NCI-H1417 (cell line): ENCODE measurements at places on chromosomes 2 and 18.

- no peak for DNase-seq
Measured at GRCh38 chr2:72138011-72138881, 9.4 kb downstream of the CYP26B1 start.

DNA sequence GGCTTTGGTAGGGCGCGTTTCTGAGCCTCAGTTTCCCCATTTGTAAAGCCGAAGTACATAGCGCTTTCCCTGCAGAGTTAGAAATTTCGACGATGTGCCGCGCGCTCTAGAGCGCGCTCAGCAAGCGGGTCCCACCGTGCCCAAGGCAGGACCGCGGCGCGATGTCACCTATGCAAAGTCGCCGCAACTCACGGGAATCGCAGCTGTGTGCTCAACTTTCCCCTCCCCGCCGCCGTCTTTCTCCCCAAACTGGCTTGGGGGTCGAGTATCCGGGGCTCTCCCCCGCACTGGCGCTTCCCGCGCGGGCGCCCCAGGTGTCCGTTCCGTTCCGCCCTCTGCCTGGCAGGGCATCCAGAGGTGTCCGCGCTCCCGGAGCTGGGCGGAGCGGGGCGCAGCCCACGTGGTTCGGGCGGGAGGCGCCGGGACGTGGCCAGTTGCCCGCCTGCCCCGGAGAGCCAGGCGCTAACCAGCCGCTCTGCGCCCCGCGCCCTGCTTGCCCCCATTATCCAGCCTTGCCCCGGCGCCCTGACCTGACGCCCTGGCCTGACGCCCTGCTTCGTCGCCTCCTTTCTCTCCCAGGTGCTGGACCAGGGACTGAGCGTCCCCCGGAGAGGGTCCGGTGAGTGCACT, at the start of gene MLPH:
Gene MLPH, plus strand, starts transcription at position 433 of the 630 bp plus-strand sequence. CDS start 6,176 bp downstream, outside the sequence.
- DNase-seq, result no peak

DNA sequence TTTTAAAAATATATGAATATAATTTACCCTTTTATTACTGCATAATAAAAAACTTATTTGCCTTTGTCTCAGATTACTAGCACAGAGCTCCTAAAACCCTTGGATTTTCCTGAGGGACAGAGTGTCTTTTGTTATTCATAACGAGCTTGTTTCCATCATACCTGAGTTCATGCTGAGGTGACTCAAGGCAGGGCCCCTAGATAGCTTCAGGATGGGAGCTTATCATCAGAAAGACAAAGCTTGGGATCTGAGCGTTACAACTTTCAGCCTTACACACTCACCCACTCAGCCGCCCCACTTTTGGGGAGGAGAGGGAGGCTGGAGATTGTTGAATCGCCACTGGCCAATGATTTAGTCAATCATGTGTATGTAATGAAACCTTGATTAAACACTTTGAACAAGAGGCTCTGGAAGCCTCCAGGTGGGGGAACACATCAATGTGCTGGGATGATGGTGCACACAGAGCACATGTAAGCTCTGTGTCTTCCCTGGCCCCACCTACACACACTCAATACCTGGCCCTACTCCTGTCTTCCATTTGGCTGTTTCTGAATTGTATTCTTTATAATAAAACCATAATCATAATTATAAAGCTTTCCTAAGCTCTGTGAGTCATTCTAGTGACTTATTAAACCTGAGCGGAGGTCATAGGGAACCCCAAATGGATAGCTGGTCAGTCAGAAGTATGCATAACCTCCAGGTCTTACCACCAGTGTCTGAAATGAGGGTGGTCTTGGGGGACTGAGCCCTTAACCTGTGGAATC, 28.5 kb upstream of the DNAH7 start:
- no peak for DNase-seq

DNA sequence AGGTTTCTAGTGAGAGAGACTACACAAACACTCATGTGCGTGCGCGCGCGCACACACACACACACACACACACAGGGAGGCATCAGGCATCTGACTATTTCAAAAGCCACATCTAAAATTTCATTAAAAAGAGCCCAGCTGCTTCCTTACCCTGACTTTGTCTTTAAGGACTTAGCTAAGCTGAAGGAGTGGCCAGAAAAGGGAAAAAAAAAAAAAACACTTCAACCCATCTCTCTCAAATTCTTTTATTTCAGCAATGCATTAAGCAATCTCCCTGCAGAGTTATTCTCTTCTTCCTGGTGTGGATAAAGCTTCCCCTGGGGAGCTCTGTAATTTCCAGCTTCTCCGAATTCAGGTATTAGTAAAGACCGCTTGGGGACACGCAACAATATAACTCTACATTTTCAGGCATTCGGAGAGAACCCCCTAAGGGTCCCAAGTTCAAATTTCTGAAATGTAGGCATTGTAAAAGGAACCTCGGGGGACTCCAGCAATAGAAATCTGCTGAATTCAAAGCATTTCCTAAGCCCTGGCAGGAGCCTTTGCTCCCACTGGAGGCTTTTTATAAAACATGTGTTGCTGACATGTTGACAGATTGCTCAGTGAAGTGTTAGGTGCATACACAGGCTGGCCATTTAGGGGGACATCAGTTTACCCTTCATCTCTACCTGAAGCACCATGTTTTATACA, 67.0 kb downstream of the ZNF521 start:
- peak; percentile 75 for DNase-seq

DNA sequence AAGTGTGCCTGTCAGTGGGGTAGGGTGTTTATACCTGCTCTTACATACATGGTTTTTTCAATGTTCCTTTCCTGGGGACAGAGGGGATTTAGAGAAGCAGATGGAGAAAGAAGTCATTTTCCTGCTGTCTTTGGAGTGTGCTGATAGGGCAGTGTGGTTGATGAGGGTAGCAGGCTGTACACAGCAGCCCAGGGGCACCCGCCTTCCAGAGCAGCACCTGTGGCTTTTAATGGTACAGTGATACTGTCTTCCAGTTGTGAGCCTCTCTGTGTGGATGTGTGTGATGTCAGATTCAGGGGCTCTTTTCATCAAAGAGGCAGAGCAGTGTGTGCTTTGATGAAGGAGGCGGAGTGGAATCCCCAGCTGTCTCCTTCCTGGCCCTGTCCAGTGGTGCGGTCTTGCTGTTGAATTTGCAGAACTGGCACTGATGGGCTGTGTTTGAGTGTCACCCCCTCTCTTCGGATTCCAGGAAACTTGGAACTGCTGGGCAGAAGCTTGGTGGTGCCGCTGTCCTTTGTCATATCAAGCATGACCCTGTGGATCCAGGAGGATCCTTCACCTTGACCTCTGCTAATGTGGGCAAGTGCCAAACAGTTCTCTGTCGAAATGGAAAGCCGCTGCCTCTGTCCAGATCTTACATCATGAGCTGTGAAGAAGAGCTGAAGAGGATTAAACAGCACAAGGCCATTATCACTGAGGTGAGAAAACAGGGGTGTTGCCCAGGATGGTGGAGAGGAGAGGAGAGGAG, 259.8 kb downstream of the PHLPP1 start:
- DNase-seq, result no peak

DNA sequence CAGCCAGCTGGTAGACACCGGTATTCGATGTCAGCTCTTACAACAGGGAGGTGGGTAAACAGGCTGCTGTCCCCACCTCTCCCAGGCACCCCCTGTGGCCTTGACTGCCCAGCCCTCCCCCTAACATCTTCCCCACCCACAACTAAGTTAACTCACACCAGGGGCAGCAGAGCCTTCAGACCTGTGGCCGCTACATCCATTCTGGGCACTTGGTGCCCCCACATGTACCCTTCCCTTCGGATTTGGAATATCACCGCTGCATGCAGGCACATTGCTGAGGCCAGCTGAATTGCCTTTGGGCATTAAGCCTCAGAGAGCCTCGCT, 130.3 kb downstream of the MYCN start:
- DNase-seq, result no peak

- DNase-seq, result no peak
Measured at GRCh38 chr2:220005362-220005761, 377.9 kb downstream of the SLC4A3 start.

GRCh38 chr2:112607680-112608438, 23.4 kb downstream of the CHCHD5 start:
- DNase-seq, result no peak

DNA sequence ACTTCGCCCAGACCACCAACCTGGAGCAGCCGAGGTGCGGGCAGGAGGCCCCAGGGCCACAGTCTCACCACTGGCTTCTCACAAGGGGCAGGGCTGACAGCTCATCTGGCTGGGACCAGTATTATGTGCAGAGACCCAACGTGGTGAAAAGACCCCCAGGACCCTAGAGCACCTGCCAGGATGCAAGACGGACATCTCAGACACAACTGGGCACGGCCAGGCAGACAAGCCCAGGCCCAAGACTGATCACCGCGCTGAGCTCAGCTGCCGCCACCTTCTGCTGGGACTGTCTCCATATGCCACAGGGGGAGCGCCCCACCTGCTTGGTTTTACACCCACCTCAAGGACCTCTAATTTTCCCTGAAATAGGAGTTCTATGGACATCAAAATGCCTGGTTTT, 23.2 kb downstream of the HDAC4 start:
- DNase-seq, result no peak

DNA sequence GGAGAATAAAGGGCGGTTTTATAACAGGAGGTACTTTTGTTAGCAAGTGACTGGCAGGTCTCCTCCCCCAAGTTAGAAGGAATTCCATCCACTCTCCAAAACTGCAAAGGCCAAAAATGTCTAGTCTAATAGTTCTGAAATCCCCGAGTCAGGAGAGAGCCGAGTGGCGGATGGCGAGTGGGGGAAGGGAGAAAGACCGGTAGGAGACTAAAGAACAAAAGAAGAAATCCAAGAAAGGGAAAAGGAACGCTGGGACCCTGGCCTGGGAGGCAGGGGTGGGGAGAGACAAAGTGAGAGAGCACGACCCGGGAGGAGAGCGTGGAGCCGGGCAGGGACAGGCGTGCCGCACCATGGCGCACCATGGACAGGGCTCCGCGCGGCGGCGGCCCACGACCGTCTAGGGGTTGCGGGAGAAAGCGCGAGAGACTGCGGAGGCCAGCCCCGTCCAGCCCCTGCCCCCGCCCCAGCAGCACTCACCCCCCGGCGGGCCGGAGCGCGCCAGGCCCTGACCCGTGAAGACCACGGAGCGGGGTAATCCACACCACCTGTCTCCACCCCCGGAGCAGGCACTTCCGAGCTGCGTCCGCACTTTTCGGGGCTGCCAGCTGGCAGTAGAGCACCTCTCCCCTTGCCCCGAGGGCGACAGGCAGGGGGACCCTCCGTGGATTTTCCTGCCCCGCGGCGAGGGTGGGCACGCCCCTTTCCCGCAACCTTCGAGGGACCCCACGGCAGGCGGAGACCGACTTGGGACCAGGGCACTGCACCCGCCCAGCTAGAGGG, 1.6 kb downstream of the CDH2 start:
- peak; percentile 77 for DNase-seq

- DNase-seq, result no peak
Measured at GRCh38 chr2:120389036-120389391, 43.1 kb downstream of the INHBB start.

GRCh38 chr18:1002653-1003178, 98.0 kb downstream of the ADCYAP1 start:
- DNase-seq, result no peak

DNA sequence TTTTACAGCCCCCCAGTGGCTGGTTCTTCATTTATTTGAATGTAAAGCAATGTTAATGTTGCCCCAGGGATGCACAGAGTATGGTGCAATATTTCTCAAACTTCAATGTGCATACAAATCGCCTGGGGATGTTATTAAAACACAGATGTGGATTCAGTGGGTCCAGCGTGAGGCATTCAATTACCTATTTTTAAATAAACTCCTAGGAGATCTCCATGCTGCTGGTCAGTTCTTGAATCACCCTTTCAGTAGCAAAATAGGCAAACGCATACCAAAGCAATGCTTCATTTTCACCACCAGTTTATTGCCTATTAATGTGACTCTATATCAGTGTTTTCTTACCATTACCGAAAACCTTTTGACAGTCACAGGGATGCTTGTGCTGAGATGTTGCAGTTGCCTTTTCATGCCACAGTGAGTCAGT, 530.7 kb downstream of the CBLN2 start:
- DNase-seq, result no peak
